ENCODE measurements at places on chromosomes 6 and 20.
A peak's percentile ranks its signal among the peaks of the same experiment; 100 is the strongest.

- DNase-seq, result no peak
Measured at GRCh38 chr6:130473886-130474285, 108.1 kb downstream of the TMEM200A start.

- DNase-seq, result no peak
Measured at GRCh38 chr6:93398723-93399122, 20.6 kb downstream of the EPHA7 start.

- DNase-seq, result peak; percentile 88
Measured at GRCh38 chr20:38057351-38057972, 23.9 kb downstream of the RPRD1B start.

DNA sequence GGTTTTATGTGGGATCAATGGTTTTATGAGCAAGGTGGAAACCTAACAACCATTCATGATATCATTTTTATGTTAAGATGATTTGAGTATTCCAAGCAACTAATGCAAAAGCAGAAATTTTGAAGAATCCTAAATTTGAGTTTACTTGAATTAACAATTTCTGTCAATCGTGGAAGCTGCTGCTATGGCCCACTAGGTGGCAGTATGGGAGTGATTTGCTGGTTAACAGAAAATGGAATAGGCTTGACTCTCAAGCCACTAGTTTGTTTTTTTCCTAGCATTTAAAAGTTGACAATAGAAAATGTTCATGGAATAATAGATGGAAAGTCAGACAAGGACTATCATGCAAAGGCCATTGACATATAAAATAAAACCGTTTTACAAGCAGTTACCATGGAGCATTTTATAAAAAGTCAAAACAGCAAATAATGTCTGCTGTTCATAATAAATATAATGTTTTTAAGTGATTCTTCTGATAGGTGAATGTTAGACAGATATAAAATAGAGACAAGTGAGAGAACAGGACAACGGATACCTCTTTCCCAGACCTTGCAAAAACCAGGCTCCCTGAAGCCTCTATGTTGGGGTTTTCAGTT, 43.0 kb upstream of the TMEM200A start:
- DNase-seq, result no peak

GRCh38 chr20:52054123-52054522, 137.5 kb downstream of the ZFP64 start:
- no peak for DNase-seq

- no peak for DNase-seq
Measured at GRCh38 chr20:16947479-16947878, 199.3 kb downstream of the OTOR start.

- DNase-seq, result no peak
Measured at GRCh38 chr20:11266571-11266970, 592.8 kb upstream of the JAG1 start.

GRCh38 chr6:19976411-19977129, 139.4 kb downstream of the ID4 start:
- DNase-seq, result no peak

DNA sequence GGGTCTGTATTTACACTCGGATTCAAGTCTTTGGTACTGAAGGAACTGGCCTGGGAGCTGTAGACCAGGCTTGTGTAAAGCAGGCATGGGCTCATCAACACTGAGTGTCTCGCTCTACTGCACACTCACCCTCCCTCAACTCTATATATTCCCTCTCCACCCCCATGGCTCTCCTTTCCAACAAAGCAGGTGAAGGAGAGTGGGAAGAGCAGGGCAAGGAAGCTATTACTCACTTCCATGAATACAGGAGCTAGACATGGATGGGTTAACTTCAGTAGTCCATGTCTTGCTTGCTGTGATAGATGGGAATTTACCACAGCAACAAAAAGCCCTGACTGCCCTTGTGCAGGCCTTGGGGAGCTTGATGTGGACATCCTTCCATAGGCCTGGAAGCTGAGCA, 20.7 kb upstream of the SLC2A12 start:
- no peak for DNase-seq

DNA sequence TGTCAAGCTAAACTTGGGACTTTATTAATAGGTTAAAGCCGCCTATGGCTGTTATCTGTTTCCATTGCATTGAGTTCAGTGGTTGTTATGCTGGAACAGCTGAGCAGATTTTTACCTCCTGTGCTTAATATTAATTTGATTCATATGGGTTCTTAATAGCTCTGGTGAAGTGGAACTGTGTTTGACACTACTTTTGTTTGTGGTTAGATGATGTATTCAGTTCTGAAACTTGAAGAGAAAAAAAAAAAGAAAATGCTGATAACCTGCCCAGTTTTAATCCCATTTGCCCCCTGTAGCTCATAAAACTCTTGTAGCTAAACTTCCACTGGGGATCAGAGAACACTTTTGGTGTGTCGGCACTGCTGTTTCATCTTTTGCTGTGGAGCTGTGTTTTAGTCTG, 117.8 kb downstream of the ZDHHC14 start:
- no peak for DNase-seq

GRCh38 chr6:140001821-140002341, 627.4 kb upstream of the CITED2 start:
- no peak for DNase-seq

DNA sequence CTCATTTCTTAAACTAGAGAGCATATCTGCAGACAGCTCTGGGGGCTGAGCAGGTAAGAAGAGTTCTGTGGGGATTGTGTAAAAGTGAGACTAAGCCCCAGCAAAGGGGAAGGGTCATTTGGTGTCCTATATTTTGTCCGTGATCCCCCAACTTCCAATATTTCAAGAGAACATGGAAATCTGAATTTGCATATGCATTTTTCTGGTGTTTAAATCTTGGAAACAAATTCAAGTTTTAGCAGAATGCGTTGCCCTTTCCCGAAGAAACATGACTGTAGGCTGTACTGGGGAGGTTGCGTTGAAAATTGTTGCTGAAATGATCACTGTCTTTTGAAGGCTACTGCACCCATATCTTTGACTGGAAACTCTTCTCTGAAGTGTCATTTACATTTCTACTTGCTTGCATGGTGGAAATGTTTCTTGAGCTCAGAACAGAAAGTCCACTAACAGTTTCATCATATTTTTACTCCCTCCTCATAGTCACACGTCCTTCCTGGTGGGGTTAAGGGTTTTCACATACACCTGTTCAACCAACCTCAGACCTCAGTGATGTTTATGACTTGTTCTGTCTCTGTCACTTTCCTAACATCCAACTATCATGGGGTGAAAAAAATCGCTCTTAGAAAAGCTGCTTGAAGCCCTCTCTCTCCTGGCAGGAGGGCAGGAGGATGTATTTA, 140.3 kb downstream of the BCAS1 start:
- peak; percentile 4 for DNase-seq

DNA sequence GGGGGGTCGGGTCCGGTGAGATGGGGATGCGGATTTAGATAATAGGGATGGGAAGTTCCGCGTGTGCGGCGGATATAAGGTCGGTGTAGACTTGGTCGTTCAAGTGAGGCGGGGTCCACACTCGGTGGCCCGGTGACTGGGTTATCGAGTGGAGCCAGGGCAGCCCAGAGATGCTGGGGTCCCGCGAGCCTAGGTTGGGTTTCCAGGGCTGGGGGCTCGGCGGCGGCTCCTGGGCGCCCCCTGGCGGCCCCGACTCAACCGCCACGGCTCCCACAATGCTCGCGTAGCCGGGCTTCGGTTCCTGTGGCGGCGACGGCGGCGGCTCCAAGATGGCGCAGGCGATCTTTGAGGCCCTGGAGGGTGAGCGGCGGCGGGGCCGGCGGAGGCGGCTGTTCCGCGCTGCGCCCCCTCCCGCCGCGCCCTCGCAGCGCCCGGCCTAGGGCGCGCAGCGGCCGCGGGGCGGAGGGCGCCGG, at the start of gene ZNF341:
Gene ZNF341 (plus strand): TSS at position 304 of the 473 bp plus-strand sequence. CDS start 26 bp downstream, at position 330.
- DNase-seq, result peak; percentile 89

- DNase-seq, result no peak
Measured at GRCh38 chr6:40276141-40276540, 311.0 kb downstream of the LRFN2 start.

DNA sequence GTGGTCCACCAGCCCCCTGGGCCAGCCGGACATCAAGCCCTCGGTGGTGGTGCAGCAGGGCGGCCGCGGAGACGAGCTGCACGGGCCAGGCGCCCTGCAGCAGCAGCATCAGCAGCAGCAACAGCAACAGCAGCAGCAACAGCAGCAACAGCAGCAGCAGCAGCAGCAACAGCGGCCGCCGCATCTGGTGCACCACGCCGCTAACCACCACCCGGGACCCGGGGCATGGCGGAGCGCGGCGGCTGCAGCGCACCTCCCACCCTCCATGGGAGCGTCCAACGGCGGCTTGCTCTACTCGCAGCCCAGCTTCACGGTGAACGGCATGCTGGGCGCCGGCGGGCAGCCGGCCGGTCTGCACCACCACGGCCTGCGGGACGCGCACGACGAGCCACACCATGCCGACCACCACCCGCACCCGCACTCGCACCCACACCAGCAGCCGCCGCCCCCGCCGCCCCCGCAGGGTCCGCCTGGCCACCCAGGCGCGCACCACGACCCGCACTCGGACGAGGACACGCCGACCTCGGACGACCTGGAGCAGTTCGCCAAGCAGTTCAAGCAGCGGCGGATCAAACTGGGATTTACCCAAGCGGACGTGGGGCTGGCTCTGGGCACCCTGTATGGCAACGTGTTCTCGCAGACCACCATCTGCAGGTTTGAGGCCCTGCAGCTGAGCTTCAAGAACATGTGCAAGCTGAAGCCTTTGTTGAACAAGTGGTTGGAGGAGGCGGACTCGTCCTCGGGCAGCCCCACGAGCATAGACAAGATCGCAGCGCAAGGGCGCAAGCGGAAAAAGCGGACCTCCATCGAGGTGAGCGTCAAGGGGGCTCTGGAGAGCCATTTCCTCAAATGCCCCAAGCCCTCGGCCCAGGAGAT, 1.0 kb downstream of the POU3F2 start:
- peak; percentile 77 for DNase-seq

DNA sequence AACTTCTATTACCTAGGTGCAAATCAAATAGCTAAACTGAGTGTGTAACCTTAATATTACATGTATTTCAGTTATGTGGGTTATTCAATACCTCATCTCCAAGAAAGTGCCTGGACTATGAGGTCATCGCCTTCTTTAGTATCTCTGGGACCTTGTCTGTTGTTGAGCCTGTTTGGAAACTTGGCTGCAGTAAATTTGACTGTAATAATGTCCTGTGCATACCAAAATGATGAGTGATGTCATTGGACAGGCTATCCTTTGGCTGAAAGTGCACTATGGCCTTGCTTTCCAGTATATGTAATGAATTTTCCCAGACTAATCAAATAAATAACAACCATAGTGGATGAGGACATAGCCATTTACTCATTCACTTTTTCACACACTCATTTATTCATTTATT, 455.1 kb downstream of the ADGRB3 start:
- no peak for DNase-seq
